ENCODE measurements at places on chromosomes 11 and 22.

DNA sequence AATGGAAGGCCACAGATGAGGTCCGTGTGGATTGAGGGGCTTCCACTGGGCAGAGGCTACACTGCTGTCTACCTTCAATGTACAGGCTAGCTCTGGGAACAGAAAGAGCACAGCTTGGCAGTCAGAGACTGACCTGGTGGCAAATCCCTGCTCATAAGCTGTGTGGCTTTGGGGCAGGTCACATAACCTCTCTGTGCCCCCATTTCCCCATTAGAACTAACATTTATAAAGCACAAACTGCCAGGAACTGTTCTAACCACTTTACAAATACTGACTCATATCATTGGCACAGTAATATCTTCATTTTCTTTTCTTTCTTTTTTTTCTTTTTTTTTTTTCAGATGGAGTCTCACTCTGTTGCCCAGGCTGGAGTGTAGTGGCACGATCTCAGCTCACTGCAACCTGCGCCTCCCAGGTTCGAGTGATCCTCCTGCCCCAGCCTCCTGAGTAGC, 3.1 kb downstream of the FOSL1 start:
- DNase-seq, result no peak

GRCh38 chr11:30045144-30045543, 28.3 kb upstream of the KCNA4 start:
- no peak for DNase-seq

GRCh38 chr22:45172881-45173585, 9.3 kb downstream of the NUP50 start:
- no peak for DNase-seq

DNA sequence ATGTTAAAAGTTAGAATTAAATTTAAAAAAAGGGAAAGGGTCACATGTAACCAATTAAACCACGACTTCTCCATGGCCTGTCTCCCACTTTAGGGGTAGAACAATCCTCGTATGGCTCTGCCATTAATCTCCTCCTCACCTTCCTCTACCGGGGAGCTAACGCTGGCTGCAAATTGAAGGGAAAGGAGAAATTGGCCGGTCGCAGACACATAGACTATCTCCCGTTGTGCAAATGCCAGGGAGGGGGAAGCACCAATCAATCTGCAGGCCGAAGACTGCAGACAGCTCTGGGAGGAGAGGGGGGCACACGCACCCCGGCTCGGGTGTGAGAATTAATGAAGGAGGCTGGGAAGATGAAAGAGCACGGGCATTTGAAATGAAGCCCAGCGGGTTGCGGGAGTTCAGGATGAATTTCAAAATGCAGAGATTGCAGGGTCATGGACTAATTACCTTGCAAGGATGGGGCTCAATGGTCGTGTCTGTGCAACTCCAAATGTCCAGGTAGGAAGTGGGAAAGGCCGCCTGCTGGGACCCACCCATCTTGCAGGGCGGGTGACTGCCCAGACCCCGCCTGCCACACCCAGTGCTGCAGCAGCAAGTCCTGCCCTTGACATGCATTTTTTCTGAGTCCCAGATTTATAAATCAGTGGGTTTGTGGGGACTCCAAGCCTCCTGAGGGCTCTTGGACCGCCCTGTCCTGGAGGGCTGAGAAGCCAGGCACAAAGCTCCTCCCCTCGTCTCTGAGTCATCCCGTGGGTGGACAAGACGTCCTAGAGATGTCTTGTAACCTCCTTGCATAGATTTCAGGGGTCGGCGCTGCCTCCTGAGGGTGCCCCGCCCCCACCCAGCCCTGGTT, 534.2 kb downstream of the TBC1D22A start:
- no peak for DNase-seq

DNA sequence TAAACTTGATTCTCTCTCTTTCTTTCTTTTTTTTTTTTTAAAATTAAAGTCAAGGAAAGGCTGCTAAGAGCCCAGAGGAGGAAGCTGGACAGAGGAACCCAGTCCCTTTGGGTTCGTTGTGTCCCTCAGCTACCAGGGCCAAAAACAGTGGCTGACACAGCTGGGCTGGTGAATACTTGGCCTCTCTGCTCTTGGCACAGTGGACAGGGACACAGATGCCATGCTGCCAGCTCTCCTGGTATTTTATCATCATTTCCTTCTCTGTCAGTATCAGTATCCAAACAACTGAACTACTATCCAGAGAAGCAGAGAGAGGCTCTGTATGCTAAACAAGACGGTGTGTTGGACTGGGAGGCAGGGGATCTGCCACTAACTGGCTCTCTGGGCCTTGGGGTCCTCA, 123.7 kb upstream of the CCDC90B start:
- DNase-seq, result no peak

DNA sequence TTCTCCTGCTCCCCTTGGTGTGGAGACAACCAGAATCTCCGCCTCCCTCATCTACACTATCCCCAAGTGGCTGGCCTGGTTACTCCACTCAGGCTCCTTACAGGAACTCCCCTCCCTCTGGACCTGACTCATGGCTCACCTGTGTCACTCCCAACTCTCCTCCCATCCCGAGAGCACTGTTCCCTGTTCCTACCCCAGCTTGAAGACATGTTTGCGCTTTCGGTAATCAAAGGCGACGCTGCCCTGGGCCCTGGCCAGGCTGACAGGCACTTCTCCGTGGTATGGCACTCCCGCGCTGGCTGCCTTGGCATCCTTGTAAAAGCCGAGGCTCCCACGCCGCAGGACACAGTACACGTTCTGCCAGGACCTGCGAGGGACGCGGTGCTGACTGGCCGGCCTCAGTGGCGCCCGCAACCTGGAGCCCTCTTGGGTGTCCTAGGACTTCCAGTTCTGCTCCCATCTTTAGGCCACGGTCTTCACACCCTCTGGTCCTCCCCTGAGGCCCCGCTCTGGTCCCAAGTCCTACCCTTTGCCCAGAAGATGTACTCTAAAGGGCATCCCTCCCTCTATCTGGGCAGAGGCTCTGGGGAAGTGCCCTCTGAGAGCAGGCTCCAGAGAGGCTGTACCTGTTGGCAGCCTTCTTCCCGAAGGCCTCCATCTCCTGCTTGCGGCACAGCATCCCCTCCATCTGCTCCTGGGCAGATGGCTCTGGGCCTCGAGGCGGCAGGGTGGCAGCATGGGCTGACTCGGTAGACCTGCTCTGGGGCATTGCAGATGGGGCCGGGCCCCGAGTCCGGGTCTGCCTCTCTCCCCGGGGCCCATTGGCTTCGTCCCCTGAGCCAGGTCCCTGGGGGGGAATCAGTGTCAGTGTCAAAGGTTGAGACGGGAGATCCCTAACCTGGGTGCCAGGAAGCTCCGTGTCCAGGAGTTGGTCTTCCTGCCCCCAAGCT, 9.4 kb upstream of the RBM4B start:
- DNase-seq, result no peak

DNA sequence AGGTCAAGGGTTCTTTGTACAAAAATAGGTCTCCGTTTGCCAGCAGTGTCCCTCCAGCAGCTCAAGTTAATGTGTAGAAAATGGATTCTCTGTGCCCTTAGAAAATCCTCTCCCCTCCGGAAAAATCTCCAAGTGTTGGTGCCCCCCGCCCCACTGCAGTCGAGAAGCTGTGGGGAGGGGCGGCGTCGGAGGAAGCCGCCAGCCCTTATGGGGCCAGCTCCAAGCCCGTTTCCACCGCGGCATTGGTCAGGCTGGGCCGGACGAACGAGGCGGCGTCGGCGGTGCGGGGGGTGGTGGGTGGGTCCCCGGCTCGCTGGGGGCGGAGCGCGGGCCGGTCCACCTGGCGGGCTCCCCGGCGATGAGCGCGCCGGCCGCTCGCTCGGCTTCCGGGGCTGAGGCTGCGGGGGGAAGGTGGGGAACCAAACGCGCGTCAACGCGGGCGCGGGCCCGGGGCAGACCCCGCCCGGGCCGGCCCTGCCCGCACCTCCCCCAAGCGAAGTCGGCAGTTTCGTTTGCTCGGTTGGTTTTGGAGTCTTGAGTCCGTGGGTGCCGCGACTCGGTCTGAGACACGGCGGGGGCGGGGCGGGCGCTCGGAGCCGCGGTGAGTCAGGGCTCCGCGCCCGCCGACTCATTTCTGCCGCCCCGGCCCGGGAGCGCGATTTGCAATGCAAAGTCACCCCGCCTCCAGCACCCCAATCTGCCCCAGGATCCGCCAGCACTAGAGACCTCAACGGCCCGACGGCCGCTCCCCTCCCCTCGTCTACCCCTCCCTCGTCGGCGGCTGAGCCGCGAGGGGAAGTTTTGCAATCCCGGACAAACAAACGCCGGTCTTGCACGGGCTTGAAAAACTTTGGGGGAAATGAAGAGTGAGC, 1.4 kb downstream of the ASCL2 start:
- peak; percentile 67 for DNase-seq

GRCh38 chr11:15905366-15906104, 450.8 kb downstream of the SOX6 start:
- no peak for DNase-seq

- DNase-seq, result no peak
These were observed 12.0 kb upstream of the TTLL12 start for GRCh38 chr22:43198936-43199335.

DNA sequence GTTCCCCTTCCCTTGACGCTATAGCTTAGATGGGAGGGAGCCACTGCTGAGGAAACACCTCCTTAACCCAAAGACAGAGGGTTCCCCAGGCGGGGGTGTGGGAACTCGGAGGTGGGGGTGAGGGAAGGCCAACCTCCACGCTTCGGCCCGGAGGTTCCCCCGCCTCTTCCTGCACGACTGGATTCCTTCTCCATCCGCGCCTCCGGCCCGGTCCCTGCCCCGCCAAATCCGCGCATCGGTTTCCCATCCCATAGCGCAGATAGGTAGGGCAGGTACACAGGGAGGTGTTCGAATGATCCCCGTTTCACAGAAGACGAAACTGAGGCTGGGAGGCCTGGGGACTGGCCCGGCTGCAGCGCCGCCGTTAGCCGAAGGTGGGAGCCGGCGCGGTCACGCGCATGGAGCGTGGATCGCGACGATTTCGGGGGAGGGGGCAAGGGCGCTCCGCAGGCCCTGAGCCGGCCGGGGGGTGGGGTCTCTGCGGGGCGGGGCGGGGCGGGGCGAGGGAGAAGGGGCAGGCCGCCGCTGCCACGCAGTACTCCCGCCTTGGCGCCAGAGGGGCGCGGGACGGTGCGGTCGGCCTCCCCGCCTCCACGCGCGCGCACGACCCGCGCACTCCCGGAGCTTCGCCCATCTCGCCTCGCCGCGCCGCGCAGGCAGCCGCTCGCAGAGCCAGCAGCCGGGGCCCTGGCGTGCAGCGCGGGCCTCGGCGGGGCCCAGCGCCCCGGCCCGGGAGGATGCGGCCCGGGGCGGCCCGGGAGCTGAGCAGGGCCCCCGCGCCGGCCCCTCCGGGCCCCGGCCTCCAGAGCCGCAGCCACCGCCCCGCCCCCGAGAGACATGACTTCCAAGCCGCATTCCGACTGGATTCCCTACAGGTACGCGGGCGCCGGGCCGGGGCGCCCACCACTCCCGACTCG, at the start of gene TUB:
Gene TUB (plus strand): TSS at position 538 of the 917 bp plus-strand sequence. CDS start 300 bp downstream, at position 838.
- no peak for DNase-seq

- peak; percentile 38 for DNase-seq
These were observed 12.2 kb upstream of the MRPL17 start for GRCh38 chr11:6695377-6695776.

DNA sequence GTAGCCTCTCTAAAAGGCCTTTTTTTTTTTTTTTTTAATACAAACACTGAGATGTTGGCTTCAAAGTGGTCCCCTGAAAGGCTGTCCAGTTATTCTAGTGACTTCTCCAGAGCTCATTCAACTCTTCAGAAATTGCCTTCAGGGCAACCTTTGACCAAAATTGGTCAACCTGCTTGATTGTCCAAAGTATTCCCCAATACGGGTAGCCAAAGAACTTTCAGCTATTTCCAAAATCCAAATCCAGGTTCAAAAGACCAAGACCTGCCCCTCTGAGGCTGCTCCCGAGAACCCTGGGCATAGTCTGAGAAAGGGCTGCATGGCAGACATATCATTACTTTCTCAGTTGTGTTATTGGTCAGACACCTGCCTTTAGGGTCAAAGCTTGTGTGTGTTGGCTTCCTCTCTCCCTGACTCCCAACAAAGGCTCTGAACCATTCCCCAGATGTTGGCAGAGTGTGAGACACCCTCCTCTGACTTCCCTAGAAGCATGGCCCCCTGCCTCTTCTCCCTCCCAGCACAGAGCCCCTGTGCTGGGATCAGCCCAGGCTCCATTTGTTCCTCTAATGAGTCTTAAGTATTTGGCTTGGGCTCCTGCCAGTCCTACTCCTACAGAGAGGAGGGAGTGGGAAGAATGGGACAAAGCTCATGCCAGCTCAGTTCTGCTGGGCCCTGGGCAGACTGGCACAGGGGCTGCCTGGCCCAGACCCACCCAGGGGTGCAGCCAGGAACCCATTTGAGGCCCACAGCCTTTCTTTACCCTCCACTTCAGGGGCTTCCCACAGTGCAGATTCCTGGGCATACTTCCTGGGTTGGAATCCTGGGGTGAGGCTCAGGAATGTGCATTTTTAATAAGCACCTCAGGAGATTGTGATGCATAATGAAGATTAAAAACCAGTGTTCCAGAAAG, 30.3 kb downstream of the TNKS1BP1 start:
- DNase-seq, result no peak

- DNase-seq, result no peak
These were observed 109.2 kb downstream of the CSNK2A3 start for GRCh38 chr11:11243590-11244469.

GRCh38 chr11:78860720-78861422, 286.2 kb upstream of the NARS2 start:
- DNase-seq, result no peak

DNA sequence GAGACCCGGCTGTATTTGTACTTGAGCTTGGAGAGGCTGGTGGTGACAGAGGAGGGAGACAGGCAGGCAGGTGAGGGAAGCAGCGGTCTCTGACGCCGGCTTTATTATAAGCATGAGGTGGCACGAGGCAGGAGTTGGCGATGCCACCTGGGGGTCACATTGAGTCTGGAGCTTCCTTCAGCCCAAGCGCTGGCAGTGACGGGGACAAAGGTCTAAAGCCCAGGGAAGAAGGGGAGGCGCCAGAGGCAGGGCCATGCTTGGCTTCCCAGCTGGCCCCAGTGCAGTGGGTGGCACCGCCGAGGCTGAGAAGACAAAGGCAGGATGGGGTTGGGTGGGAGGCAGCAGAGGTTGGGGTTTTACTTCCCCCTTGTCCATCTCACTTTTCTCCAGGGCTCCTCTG, 4.5 kb downstream of the FXYD2 start:
- DNase-seq, result no peak

- DNase-seq, result peak; percentile 57
These were observed 796 bp upstream of the YIF1A start for GRCh38 chr11:66289548-66290329.
